SK-N-SH (cell line): ENCODE measurements at places on chromosomes 2 and 18.

- no peak for DNase-seq
Observed at GRCh38 chr18:22465859-22466457, 48.2 kb upstream of the CTAGE1 start.

GRCh38 chr2:202609381-202610145 is 25.2 kb upstream of the FAM117B start:
- DNase-seq, result no peak

- no peak for DNase-seq
Observed at GRCh38 chr2:218583983-218584850, 15.6 kb downstream of the CNOT9 start.

DNA sequence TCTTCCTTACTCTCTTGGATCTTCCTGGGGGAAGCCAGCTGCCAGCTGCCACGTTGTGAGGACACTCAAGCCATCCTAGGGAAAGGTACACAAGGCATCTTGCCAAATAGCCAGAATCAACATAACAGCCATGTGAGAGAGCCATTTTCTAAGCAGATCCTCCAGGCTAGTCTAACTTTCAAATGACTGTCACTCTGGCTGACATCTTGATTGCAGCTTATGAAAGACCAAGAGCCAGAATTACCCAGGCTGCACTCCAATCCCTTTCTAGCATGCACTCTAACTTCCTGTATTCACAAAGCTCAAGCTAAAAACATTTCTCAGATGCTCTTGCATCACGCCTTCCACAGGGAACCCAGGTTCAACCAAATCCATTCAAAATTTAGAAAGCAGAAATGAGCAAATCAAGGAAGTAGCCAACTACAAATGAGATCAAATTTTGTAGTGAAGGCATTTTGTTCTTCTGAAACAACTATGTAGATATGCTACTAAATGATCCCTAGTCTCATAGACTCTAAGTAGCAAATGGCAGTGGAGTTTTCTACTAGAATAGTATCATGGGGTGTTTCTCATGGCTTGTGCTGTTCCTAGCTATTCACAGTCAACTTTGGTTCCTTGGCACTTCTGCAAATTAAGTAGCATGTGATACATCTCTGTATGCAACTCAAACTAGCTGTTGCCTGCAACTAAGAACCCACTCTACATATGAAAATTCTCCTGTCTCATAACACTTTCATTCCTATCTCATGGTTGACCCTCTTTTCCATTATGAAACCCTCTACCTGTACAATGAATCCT is 281.9 kb downstream of the ZEB2 start:
- no peak for DNase-seq

DNA sequence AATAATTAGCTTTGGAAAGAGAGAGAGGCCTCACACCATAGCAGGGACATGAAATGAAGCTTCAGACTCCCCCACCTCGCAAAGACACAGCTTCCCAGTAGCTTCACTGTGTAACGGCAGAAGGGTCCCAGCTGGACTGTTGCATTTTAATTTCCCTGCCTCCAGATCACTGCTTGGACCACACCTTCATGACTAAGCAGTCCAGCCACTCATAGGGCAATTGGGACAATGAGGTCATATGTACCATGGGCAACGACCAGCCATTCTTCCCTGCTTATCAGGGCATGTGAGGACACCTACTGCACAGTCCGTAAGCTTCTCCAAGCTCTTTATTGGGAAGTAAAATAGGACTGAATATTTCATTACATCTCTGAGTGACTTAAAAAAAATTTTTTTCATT is 183.0 kb downstream of the MREG start:
- no peak for DNase-seq

- no peak for DNase-seq
Observed at GRCh38 chr2:230814616-230815015, 50.1 kb upstream of the ITM2C start.

DNA sequence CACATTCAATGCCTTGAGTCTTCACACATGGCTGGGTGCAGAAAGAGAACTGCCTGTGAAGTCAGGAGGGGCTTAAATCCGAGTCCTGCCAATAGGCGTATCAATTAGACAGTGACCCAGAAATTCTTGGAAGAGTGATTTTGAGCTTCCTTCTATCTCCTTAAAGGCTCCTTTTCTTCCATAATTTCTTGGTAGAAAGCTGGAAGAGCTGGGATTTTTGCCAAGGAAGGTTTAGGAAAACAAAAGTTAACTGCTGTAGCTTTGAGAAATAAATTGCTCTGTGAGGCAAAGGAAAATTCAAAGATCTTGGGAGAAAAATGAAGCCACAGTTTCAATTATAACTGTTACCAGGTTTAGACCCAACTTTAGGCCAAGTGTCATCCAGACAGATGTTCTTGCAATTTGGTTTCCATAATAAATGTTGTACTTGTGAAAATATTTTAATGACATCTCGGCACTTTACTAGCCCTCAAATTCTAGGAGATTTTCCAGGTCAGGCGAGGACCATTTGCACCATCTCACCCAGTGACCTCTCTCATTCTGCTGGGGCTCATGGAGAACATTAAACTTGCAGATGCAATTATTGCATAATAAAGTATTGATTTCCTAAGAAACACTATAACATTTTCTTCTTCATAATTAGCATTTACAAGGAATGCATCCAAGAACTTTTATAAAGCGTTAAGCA is 329.7 kb upstream of the MEIS1 start:
- DNase-seq, result no peak

GRCh38 chr2:237818066-237818473 is 19.5 kb downstream of the RBM44 start:
- DNase-seq, result no peak

- no peak for DNase-seq
Observed at GRCh38 chr2:16165518-16166326, 225.4 kb downstream of the MYCN start.

DNA sequence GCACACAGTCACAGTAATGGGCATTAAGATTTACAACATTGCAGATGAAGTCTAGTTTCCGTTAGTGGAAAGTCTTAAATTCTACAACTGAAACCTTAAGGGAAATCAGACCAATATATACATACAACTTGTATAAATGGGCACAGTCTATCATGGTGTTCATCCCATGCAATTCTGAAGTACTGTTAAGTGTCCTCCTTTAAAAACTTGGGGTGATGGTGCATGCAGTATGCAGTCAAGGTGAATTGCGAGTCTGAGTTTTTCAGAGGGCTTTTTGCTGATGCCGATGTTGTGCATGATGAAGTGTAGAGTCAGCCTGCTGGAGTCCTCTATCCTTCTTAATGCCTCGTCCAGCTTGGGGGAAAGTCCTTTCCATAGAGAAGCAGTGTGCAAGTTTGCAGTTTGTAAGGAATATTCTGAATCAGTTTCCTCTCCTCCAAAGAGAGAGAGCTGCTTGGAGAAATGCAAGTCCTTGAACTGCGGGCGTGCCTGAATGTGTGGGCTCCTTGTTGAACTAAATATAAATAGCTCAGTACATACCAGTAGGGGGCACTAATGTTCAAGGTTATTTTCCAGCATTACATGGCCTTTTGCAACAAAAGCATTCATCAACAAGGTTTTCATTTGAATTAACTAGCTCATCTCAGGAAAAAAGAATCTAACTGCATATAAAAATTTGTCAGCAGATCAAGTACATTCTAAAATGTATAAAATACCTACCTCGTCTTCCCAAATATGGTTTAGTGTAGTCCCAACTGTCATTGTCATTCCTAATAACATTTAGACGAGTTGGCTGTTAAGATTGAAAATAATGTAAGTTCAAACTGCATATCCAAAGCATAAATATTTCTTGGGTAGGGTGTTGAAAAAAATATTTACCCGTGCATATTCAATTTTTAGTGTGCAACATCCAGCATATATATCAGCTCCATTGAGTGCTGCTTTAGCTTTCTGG is 21.3 kb downstream of the HNRNPLL start:
- peak; percentile 44 for DNase-seq

GRCh38 chr2:203918839-203919238 is 17.7 kb upstream of the ICOS start:
- DNase-seq, result no peak

GRCh38 chr2:208255557-208256106 is 761 bp upstream of the IDH1 start:
- DNase-seq, result no peak

GRCh38 chr2:7449298-7449697 is 532.1 kb downstream of the RNF144A start:
- no peak for DNase-seq

DNA sequence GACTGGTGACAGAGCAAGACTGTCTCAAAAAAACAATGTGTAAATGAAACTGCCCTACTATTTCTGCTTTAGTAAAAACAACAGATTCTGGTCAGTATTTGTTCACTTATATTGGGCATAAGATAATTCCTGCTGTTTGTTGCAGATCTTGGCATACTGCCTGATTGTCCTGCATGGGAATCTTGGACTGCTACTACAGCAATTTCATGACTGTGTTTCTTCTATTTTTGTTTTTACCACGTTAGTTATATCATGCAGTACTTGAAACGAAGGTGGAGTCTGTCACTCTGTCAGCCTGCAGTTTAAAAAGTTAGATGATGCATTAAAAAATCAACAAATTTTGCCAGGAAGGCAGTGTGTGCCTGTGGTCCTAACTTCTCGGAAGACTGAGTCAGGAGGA is 14.2 kb upstream of the CLASP1 start:
- DNase-seq, result no peak

- DNase-seq, result no peak
Observed at GRCh38 chr2:143486976-143487375, 357.8 kb downstream of the ARHGAP15 start.

GRCh38 chr2:228446734-228447133 is 265.2 kb upstream of the SPHKAP start:
- no peak for DNase-seq

GRCh38 chr2:74525717-74526648 is at the start of gene DQX1:
DQX1 (minus strand) TSS chr2:74526231; CDS start chr2:74525729, 502 bp downstream.
- peak; percentile 52 for DNase-seq

- no peak for DNase-seq
Observed at GRCh38 chr18:48376934-48377333, 32.2 kb downstream of the ZBTB7C start.

DNA sequence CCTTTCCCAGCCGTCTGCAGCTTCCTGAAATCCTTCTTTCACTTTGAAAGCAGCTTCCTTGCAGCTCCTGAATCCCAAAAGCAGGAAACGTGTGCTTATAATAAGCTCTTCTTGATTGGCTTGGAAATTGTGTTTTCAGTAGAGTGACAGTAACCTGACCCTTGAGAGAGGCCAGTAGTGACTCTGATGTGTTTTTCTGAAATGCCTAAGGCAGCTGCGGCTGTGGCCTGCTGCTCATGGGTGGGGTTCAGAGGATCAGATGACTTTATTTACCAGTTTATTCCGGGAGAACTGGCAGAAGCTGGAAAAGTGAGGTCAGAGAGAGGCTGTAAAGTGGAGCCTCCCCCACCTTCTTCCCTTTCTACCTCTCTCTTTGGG is 31.9 kb upstream of the RPIA start:
- no peak for DNase-seq

GRCh38 chr2:10161206-10161931 is 38.8 kb downstream of the RRM2 start:
- DNase-seq, result no peak

DNA sequence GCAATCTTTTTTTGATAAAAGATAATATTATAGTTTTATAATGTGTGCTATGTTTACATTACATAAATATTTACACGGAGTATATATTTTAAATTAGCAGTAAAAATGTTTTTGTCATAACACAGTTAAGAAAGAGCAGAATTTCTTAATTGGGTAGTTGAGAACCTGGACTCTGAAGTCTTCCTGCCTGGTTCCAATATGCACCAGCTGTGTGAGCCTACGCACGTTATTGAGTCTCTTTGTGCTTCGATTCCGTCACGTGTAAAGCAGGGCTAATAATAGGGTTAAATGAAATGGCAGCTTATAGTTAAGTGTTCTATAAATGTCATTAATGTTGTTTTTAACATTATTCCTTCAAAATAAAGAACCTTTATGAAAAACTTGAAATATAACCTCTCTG is 1.2 kb upstream of the CCDC88A start:
- DNase-seq, result no peak

DNA sequence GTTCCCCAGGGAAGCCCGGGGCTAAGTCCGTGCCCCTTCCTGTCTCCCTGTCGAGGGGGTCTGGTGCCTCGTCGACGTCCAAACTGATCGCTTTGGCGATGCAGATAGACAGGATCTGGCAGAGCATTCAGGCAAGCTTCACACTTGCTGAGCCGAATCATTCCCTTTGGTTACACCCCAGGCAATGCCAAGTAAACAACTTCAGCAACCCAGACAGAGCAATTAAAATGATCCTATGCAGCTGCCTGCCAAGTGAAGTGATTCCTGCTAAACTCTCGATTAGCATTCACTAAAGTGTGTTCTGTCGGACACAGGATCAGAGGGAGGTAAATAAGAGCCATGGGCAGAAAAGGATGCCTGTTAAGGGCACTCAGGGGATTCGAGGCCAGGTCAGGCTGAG is 108.2 kb upstream of the RAB12 start:
- no peak for DNase-seq

- peak; percentile 32 for DNase-seq
Observed at GRCh38 chr2:177015356-177015923, 197.2 kb upstream of the HNRNPA3 start.

DNA sequence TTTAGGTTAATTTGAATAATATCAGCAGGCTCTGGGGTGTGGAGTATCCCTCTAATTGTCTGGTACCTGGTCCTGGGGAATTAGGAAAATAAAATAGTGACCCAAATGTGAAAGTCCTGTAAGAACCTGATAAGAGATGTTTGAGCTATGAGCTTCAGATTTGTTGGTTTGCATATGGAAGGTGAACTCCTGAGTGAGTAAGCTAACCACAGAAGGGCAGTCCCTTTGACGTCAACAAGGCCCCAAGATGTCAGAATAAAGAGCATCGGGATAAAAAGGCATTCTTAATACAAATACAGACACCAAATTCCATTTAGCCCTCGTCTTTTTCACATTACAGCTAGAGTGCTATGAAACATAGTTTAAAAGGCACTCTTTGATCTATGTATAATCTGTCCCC is 1366.3 kb upstream of the TMEFF2 start:
- no peak for DNase-seq

DNA sequence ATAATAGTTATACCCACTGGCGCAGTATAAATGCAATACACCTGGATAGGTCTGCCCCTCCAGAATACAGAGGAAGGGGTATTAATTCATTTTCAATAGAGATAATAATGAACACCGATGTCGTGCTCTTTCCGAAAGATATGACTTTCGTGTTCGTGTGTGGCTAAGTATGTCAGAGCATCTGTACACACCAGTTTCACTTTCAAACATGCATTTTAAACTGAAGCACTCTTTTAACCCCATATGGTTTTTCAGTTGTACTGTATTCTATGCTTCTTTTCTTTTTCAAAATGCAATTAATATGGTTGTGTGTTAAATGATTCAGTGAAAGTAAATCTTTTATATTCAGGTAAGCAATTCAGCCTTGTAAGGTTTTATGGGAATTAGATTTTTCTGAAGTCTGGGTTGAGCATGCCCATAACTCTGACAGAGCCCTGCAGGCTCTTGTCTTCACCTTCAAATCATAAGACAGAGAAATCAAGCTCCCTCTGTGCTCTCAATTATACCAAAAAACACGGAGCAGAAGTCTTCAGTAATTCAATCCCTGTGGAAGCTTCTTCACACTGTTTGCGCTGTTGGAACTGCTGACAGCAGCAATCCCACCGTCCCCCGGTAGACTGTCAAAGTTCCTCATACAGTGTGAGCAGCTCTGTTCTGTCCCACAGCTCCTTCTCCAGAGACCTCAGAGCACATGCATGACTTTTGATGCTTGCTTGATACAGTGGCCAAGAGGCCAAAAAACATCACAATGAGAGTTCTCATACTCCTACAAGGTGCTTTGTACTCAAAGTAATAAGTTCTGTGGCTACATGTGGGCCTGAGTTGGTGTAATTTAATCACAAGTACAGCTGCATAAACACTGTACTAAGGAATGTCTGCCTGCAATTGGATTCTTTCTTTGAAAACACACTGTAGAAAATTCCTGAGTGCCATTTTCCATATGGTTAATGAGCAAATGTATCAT is 186.8 kb downstream of the ZNF521 start:
- no peak for DNase-seq

- no peak for DNase-seq
Observed at GRCh38 chr2:160538559-160539355, 45.1 kb upstream of the RBMS1 start.
